ENCODE measurements at places on chromosomes 7 and 10.

GRCh38 chr10:103734731-103735130, 120.6 kb downstream of the SH3PXD2A start:
- no peak for DNase-seq

- no peak for DNase-seq
Measured at GRCh38 chr7:127858091-127858914, 172.9 kb downstream of the LRRC4 start.

DNA sequence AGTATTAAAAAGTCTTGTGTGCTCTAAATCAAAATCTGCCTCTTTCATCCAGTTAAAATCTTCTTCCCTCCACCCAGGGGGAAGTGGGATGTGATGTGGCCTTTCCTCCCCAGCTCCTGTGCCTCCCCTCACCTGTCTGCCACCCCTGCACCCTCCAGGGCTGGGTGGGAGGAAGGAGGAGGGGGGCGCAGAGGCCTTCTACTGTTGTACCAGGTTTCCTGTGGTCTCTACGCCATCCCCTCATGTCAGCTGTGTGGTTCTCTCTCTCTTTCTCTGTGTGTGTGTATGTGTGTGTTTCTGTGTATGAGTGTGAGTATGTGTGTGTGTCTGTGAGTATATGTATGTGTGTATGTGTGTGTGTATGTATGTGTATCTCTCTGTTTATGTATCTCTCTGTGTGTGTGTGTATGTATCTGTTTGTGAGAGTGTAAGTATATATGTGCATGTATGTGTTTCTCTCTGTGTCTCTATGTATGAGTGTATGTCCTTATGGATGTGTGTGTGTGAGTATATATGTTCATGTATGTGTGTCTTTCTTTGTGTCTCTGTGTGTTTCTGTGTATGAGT, 45.5 kb upstream of the C10orf71 start:
- DNase-seq = no peak

DNA sequence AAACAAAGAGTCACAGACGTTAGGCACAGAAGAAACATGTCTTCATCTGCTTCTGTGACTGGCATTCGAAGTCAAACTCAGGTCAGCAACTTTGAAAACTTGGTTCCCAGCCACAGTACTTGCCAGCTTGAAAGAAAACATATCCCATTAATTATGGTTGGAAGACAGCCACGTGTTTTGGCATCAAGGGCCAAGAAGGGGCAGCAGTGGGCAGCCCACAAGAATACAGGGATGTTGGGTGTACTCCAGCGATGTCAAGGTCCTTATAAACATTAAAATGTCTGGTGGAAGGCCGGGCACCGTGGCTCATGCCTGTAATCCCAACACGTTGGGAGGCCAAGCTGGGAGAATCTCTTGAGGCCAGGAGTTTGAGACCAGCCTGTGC, 29.5 kb downstream of the JCAD start:
- no peak for DNase-seq

All from CD4-positive, alpha-beta T cell treated with Interleukin-12 subunit alpha and Interleukin-12 subunit beta, for 1 hour (primary cell).